ENCODE measurements at places on chromosomes 12 and 14.

- DNase-seq: no peak
Observed at GRCh38 chr12:113347892-113348291, 10.5 kb upstream of the PLBD2 start.

DNA sequence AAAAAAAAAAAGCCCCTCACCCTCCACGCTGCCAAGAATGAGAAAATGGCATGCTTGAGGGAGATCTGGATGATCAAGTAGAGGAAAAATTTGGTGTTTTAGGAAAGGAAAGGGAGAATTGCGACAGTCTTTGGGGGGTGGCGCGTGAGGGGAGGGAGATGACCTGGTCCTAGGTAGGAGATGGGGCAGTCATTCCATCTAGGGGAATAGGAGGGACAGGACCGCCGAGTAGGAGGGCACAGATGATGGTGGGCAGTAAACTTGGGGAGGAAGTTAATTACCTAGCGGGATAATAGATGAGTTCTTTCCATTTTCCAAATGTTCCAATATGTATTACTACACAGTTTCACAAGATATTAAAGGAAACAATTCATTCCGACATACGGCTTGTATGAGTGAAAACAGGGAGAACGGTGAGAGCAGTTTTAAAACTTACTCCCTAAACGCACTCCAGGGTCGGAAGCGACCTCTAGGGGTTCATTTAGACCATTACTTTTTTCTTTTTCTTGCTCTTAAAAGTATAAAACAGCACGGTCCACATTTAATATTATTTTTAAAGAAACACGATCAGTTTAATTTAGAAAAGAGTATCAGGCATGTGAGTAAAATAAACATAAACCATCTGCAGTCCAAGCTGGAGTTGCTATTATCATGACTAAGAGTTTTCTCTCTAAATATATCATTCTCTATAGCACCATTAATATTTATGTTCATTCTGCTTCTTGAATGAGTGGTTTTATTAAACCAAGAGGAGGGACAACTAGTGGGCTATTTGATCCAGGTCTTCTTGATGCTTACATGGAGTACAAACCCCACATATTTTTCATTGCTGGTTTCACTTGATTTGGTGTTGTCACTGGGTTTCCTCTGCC, 3.0 kb upstream of the FNTB start:
- no peak for DNase-seq

GRCh38 chr12:114697741-114698565, 14.0 kb upstream of the TBX3 start:
- no peak for DNase-seq

DNA sequence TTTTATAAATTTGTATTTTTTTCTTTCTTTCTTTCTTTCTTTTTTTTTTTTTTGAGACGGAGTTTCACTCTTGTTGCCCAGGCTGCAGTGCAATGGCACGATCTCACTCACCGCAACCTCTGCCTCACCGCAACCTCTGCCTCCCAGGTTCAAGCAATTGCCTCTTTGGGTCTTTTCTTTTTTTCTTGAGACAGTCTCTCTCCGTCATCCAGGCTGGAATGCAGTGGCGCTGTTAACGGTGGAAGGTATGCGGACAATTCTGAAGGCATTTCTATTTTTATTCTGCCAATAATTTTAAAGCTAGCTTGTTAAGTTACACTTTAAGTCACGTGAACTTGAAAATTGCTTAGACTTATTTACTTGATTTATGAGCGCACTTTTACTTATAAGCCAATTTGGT, 8.8 kb upstream of the PHC1 start:
- DNase-seq: no peak

- no peak for DNase-seq
Observed at GRCh38 chr12:116497051-116497591, 62.1 kb upstream of the MAP1LC3B2 start.

GRCh38 chr14:101590062-101590461, 28.8 kb downstream of the DIO3 start:
- DNase-seq: no peak

DNA sequence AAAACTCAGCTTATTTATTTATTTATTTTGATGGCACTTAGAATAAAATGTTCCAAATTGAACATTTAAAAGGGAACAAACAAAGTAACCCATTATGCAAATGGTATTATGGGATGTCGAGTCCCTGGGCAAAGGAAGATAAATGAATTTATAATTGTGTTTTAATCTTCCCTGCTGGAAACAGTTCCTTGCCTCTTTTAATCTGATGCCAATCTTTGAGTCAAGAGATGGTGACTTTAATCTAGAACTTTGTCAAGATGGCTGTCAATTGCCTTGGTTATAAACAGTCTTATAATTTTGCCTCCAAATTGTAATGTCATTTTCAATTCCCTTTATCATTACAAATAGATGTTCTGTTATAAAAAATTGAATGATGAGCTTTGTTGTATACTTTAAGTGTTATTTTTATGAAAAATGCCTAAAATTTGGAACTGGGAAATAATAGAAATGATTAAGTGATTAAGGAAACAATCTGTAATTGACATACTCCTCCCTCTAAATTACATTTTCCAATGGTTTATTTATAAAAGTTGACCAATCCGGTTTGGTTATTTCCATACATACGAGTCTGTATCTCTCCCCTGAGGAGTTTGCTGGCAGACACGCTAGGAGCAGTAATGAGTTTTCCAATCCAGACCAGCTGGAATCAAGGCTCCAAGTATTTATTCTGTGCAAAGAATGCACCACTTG, 134.9 kb upstream of the FRMD6 start:
- no peak for DNase-seq

DNA sequence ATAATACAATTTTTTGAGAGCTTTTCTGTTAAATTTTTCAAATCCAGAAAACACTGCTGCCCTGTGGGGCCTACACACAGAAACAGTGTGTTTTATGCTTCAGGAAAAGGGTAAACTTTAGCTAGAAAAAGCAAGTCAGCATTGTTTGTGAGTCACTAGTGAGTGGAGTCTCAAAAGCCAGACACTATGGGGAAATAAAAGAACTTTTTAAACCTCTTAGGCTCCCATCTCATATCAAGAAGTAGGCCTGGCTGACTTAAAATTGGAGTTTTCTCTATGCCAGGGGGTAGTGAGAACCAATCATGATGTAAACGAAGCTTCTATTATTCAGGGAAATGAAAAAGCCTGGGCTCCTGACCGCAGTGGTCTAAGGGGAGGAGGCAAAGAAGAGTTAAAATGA, 12.6 kb downstream of the GPR65 start:
- DNase-seq: no peak

- no peak for DNase-seq
Observed at GRCh38 chr12:26255893-26256645, 60.7 kb downstream of the SSPN start.

- DNase-seq: peak; percentile 52
Observed at GRCh38 chr12:122865268-122866231, 30.3 kb downstream of the HIP1R start.

GRCh38 chr12:76311796-76312195, 36.4 kb downstream of the BBS10 start:
- no peak for DNase-seq

GRCh38 chr14:95711476-95712176, 2.3 kb downstream of the TCL1A start:
- DNase-seq: no peak

DNA sequence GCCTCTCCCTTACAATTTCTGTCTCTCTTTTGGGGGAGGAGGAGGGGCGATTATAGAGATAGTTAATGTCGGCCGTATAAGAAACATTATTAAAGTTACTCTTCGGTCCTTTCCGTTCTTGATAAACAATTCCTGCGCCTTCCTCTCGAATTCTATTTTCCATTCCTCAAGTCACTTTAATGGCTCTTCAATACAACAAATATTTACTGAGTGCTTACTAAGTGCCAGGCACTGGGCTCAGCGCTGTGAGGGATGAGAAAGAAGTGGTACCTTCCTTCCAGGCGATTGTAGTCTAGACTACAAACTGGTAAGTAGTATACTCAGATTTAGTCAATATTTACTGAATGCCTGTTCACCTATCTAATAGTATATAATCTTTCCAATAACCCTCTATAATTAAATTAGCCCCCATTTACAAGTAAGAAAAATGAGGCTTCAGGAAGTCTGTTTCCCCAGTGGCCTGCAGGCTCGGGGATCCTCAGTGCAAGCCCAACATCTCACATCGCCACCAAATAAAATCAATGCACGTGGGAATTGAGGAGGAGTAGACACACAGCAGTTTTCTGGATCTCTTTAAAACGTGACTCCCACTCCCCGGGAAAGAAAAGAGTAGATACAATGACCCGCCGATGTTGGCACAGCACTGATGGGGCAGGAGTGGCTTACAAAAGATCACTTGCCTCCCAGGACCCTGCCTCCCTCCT, 589 bp upstream of the ZNF219 start:
- no peak for DNase-seq

DNA sequence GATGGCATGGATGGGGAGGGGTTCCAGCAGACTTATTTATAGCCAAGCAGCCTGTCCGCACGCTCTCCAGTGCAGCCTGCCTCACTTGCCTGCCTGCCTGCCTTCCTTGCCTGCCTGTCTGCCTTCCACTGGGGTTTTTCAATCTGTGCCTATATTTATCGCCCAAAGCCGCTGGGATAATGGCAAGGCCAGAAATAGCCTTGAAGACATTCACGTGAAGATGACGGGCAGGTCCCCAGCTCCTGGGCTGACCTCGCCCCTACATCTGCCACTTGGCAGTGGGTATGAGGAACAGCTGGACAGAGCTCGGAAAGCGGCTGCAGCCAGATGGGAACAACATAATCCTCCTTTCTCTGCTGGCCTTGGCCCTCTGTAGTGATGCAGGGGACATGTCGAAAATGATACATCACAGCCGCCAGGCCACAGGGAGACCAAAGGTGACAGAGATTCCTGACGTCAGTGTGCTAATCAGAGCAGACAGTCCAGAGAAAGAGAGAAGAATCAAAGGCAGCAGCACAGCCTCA, 53.3 kb downstream of the PITPNM2 start:
- no peak for DNase-seq

GRCh38 chr12:131592972-131593371, 117.9 kb upstream of the SFSWAP start:
- no peak for DNase-seq

DNA sequence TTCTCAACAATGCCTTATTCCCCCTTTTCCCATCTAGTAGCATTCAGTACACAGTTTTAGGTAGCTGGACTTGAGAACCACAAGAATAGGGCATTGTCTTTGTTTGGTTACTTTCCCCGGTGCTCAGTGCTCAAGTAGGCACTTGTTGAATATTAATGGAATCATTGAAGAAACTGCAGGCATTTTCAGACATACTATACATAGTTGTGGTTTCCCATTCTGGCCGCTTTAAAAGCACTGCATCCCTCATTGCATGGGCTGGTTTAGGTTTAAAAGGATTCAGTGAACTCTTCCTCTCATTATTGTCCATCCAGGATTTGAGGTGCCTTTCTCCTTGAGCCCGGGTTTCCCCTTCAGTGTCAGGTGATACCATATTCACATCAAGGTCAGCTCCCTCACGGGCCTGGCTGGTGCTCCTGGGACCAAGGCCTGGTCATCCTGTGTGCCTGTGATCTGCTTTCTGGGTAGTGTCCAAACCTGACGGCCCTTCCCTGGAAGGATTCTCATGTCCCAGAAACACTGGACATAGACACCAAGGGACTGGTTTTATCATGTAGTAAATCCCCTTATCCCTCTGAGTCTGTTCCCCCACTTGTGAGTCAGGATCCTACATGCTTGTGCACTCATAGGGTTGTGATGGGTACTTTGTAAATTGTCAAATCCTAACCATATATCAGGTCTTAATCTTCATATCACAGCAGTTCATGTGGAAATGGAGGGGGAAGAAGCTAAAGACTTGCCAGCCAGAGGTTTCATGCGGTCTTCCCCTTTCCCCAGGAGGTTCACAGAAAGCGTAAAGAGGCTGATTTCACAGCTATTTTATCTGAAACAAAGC, 7.4 kb downstream of the TCP11L2 start:
- peak; percentile 31 for DNase-seq

GRCh38 chr12:48119834-48120195, 651 bp downstream of the PFKM start:
- no peak for DNase-seq

DNA sequence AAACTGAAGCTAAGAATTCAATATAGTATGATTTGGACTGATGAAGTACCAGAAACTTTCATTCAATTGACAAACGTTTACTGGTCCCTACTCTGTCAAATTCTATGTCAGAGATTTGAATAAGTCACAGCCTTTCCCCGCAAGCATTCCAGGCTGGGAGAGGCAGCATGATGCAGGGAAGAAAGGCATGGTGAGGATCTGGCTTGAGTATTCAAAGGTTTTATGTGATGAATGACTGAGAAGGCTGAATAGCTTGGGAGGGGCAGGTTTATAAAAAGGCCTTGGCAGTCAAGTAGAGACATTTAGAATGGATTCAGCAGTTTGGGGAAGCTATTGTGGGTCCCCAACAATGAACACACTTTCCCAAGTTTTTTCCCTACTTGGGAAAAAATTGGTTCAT, 431.8 kb downstream of the DPF3 start:
- no peak for DNase-seq

DNA sequence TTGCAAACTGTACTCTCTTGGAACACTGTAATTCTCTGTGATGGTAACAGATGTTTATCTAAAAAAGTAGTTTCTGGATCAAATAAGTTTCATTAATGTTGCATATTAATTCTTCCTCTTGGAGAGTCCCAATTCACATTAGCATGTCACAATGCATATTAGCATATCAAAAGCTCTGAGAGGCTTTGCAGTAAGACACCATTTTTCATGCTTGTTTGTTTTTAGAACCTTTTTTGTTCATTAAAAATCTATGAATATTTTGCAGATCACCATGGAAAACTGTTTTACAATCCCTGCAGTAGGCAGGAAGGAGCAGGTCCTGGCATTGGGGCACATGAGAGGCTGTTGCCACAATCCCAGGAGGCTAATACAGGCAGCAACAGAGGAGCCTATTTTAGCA, 180.7 kb downstream of the KCNH5 start:
- no peak for DNase-seq

DNA sequence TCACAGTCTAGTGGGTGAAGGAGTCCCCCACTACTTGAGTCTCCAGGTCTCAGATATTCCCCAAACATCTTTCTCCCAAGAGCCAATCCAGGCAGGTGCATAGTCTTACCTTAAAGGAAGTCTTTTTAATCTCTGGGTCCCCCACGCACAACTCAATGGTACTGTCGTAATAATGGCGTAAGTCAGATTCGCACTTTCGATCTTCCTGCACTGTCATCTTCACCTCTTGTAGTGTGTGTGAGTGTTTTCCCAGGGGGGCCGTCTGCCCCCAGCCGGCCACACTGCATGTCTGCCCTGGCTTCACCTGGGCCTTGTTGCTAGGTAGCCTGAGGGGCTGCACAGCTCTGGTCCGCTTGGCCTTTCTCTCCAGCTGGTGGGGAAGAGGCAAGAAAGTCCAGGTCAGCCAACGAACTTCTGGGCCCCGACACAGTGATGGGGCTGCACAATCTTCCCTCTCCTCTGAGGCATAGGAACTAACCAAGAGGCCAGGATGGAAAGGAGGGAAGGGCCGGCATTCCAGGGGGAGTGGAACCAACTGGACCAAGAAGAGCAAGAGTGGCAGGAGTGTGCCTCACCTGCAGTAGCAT, 2.1 kb downstream of the GZMB start:
- DNase-seq: no peak

GRCh38 chr14:22630486-22630885, 13.7 kb downstream of the OR6J1 start:
- DNase-seq: no peak

Measured in breast epithelium (tissue), 4 donors.